Spleen (tissue), 13 donors: ENCODE measurements at places on chromosomes 7 and 10.

DNA sequence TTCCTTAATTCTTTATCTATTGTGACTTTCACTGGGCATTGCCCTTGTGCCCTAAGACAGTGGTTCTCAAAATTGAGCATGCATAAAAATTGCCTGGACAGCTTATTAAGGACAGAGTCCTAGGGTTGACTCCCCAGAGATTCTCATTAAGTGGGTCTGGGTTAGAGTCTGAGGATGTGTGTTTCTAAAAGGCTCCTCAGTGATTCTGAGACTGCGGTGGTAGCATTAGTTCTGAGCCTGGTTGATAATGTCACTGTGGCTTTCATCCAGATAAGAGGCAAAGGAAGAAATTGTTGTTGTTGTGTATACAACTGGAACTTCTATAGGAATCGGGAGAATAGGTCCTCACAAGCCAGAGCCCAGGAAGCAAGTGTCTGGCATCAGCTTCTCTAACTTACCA, 1.3 kb downstream of the IFIT2 start:
- no peak for DNase-seq

GRCh38 chr7:150831851-150832250, 20.5 kb upstream of the AOC1 start:
- DNase-seq: no peak

DNA sequence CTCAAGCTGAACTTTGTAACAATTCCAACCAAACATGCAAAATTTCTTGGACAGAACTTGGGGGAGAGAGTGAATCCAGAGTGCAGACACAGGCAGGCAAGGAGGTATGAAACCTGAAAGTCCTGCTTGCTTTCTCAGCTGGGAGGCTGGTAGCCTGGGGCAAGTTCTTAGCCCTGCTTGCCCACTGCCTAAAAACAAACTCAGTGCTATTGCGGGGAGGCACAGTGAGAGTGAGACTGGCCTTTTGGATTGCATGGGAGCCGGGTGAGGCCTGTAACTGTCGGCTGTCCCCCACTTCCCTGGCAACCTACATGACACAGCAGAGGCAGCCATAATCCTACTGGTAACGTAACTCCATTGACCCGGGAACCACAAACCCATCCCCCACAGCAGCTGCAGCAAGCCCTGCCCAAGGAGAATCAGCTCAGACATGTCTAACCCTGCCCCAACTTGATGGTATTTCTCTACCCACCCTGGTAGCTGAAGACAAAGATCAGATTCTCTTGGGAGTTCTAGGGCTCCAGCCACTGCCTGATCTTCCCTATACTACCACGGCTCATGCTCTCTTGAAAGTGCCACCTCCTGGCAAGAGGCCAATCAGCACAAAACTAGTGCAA, 663.6 kb downstream of the GRM8 start:
- no peak for DNase-seq

DNA sequence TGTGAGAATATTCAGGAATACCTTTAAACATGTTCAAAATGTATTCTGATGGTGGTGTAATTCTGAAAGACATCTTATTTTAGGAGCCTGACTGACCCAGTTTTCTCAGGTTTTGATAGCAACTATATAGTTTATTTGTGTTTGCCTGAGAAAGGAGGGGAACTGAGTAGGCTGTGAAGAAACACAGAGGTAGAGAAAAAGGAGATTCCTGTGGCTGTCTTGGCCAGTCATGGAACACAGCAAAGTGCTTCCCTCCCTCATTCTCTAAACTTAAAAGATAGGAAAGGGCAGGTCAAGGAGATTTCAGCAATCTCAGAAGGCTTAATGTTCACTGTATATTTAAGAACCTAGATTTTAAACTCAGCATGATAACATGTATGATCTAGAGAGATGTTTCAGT, 43.5 kb downstream of the ZMYND11 start:
- DNase-seq: no peak

DNA sequence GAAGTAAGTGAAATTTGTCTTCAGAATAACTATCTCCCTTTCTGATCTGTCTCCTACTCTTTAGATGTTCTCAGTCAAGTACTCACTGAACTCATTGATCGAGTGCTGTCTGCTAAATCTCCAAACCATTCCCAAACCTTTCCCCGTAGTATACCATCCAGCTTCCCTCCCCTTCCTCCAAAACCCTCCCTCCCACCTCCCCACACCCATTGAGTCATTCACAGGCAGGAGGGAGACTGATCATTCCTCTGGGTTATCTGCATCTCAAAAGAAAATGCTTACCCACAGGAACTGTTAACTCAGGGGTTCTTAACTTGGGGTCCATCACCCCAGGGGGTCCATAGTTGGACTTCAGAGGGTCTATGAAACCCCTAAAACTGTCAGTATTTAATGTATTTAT, 37.4 kb downstream of the GOT1 start:
- DNase-seq: no peak

DNA sequence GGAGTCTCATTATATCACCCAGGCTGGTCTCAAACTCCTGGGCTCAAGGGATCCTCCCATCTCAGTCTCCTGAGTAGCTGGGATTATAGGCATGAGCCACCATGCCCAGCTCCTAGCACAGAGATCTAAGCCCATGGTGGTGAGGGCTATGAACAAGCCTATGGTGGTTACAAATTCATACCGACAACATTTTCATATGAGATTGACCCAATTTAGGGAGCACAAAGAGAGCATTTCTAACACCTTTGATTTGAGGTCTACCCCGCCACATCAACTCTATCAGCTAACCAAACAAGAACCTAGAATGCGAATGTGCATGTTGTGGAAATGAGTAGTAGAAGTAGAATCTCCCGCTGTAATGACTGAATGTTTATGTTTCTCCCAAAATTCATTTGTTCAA, 14.2 kb upstream of the PRF1 start:
- DNase-seq: no peak

DNA sequence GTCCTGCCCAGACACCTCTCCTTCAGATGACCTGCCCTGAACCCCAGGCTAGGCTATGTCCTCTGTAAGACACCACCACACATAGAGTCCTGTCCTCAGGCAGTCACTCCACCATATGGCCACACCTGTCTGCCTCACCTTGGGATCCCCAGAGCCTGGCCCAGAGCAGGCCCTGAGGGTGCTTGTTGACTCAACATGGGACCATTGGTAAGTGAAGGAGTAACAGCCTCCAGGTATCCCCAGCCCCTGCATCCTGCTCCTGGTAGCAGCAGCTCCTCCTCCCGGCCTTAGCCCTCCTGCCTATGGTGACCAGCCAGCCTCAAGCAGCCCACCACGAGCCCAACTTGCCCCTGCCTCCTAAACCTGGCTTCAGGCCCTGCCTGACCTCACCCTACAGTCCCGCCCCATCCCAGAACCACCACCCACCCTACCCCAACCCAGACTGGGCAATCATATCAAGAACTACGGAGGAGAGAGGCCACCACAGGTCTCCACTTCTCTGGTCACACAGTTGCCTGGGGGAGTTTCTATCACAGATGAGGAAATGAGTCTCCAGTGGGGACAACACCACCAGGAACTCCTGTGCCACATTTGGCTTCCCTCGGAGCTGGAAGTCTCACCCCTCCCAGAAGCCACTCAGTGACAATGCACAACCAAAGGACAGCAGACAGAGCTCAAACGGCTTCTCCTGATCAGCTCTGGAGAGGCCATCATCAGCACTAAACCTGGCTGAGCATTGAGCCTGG, 136.6 kb downstream of the GRID1 start:
- no peak for DNase-seq

DNA sequence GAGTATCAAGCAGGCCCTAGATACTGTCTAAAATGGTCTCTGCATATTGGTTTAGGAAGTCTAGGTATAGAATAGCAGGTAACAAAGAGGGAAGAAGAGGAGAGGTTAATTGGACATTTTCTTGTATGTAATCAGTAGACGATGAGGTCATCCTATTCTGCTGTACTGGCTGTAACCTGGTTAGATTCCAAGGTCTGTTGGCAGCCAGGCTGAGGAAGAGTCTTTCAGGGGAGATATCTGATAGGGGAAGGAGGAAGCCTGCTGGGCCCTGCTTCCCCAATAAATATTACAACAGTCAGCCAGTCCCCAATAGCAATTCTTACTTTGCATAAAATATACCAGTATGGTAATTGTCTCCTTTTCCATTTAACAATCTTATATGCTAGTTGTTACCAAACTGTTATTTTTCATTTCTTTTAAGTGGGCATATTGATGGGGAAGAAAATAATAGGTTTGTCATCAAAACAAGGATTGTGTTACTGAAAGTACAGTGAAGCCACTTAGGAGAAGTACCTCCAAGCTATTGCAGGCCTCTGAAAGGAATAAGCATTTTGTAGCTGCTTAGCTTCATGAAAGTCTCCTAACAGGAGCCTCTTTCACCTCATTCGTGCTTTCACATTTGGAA, 186.4 kb downstream of the LRRC4 start:
- DNase-seq: no peak

- no peak for DNase-seq
Observed at GRCh38 chr7:84144480-84144879, 50.1 kb downstream of the SEMA3A start.

GRCh38 chr7:71243736-71244410, 111.9 kb downstream of the GALNT17 start:
- DNase-seq: no peak

GRCh38 chr7:128874140-128875031, 11.7 kb downstream of the ATP6V1F start:
- peak; percentile 59 for DNase-seq

DNA sequence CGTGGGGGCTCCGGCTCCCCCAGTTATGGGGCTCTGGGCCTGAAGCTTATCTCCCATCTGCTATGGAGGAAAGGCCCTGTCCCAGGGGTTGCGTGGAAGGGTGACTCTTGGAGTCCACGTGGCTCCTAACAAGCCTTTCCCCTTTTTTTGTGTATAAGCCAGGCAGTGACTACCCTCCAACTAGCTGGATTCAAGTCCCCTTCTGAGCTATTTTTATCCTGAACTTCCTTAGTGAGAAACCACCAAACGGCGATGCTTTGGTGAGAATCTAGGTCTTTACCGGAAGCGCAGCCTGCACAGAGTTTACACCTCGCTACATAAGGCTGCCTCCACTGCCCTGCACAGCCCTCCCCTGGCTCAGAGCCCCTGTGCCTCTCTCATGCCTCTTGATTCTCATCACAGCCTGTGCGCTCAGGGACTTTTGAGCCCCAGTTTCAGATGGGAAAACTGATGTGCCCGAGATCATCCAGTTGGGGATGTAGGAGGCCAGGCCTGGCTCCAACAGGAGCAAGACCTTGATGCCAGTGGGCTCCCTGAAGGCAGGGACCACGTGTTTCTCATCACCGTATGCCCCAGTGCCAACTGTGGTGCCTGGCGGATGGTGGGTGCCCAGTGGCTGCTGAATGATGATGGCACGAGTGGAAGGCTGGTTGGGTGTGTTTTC, 102.3 kb upstream of the PPIF start:
- peak; percentile 90 for DNase-seq

- DNase-seq: no peak
Observed at GRCh38 chr7:24741679-24742505, 15.4 kb downstream of the GSDME start.

DNA sequence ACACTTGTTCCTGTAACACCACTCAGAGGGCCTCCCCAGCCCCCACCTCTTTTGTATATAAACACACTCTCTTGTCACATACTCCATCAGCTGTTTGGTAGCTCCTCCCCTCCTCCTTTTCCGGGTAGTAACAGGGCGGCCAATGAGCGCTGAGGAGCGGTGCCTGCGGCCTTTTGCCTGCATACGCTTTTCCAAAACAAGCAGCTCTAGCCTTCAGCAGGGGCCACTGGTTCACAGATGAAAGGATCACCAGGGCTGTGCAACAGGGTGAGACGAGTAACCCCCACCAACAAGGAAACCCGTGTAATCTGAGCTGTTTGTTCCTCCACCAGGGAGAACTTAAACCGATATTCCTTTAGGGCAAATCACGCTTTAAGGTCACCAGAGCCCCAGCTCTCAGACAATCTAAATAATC, 3.9 kb downstream of the UBE2H start:
- DNase-seq: peak; percentile 96

DNA sequence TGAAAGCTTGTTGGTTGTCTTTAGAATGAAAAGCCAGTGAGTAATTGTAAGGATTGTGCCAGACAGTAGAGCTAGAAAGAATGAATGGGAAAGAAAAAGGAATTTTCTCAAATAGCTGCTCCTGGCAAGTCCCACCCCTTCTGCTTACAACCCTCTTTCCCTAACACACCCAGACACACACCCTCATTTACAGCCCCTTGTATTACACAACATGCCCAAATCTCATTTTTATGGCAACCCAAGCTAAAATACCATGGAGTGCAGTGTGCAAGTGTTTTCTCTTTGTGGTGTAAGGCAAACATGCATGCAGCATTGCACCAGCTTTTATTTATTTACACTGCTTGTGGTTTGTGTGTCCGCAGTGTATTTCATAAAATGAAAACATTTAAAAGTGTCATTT, 1.5 kb downstream of the PRKAR2B start:
- no peak for DNase-seq

GRCh38 chr10:128345353-128345752, 219.1 kb upstream of the MKI67 start:
- DNase-seq: no peak

GRCh38 chr10:77601488-77601887, 36.1 kb downstream of the KCNMA1 start:
- DNase-seq: peak; percentile 23

- no peak for DNase-seq
Observed at GRCh38 chr10:14879124-14879927, 660 bp downstream of the SUV39H2 start.

DNA sequence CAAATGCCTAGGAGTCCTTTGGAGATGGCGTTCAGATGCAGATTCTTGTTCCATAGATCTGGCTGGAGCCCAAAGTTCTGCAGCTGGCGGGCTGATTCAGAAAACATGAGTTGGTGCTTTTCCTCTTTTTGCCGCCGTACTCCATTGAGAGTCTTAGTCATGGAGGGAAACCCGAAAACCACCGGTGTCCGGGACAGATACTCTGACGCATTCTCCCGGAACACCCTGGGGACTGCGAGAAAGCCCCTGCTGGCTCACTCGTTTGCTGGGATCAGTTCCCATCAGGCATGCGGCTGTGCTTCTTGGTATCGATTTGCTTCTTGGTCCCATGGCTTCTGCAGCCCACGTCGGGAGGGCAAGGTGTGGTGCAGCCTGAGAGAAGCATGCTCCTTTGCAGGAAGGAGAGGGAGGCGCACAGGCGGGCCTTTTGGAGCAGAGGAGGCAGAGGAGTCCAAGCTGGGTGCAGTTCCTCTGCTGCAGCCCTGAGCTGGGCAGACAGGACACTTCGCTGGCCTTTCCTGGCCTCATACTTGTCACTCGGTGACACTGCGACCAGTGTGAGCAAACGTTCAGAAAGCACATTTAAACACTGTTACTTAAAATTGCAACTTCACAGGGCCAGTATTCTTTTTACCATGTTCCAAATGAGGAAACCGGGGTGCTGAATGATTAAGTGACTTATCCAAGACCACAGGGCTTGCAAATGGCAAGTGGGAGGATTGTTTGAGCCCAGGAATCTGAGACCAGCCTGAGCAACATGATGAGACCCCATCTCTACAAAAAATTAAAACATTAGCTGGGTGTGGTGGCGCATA, 30.6 kb upstream of the PFKFB3 start:
- peak; percentile 80 for DNase-seq

DNA sequence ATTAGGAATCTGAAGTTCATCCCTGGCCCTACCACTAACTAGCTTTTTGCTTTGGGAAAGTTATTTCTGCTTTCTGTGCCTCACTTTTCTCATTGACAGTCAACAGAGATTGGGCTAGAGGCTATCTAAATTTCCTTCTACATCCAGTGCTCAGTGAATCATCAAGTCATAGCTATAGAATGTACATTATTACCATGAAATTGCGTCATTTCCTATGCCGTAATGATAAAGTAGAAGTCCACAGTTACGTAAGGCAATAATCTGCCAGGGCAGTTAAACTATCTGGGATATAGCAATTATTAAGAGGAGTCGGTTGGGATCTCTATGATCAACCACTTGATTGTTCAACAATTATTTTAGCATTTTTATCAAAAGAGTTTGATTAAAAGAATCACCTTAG, 64.4 kb downstream of the ITGB8 start:
- no peak for DNase-seq
